NCI-H1436 (cell line): ENCODE measurements at places on chromosomes 1 and 21.

DNA sequence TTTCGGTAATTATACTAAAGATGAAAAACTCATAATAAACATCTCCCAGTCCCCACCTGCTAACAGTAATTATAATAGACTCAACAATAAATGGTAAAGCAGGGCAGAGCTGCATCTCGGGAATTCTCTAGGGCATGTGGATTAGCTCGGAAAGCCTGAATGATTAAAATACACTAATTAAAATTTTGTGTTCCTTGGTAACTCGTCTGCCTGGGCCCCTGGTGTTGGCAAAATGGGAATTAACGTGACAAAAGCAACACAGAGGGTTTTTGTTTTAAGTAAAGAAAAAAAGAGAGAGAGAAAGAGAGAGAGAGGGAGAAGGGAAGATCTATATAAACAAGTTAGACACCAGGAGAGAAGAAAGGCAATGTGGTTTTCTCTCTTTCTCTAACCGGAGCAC, 62.1 kb downstream of the CASZ1 start:
- no peak for DNase-seq

DNA sequence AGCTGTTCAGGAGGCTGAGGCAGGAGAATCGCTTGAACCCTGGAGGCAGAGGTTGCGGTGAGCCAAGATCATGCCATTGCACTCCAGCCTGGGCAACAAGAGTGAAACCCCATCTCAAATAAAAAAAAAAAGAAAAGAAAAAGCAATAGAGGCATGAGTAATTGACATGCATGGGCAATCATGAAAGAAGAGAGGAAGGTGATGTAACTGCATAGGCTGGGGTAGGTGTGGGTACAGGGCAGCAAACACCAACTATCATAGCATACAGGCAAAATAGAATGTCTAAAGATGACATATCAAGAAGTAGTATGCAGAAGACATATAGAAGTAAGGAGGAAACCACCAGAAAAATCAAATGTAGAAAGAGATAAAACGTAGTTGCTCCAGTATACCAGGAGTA, 19.0 kb upstream of the MGST3 start:
- no peak for DNase-seq

DNA sequence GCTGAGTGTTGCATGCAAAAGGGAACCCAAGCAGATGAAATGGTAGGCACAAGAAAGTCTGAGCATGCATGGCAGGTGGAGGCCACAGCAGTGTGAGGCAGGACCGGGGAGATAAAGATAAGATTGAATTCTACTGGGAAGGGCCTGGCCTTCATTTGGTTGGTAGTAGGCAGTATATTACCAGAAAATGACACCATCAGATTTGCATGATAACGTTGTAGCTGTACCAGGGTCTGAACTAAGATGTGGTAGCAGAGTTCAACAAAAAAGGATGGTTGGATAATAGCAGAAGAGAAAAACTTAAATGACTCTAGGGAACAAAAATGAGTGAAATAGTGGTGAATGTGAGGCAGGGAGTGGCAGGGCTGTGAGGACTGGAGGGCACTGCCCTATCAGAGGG, 75.6 kb upstream of the DNAJC6 start:
- no peak for DNase-seq

DNA sequence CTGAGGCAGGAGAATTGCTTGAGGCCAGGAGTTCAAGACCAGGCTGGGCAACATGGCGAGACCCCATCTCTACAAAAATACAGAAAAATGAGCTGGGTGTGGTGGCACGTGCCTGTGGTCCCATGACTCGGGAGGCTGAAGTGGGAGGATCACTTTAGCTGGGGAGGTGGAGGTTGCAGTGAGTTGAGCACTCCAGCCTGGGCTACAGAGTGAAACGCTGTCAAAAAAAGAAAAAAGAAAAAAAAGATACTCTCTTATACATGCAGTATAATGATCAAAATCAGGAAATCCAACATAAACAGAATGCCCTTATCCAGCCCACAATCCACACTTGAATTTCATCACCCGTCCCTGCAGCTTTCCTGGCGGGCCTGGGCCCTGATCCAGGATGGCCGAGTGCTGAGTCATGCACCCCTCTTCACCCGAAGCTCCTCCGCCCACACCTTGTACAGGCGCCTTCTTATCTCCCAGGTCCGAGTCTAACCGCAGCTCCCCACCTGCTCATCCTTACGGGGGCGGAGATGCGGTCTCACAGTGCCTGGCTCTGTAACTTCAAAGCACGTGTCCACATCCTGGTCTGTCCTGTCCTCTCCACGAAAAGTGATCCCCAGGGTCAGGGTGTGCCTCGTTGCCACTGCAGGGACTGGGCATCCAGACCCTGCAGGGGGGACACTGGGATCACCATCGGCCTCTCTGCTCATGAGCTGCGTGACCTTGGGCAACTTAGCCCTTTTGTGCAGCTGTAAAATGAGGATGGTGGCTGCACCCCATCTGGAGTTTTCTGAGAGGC, 120.2 kb upstream of the SLC45A1 start:
- no peak for DNase-seq

DNA sequence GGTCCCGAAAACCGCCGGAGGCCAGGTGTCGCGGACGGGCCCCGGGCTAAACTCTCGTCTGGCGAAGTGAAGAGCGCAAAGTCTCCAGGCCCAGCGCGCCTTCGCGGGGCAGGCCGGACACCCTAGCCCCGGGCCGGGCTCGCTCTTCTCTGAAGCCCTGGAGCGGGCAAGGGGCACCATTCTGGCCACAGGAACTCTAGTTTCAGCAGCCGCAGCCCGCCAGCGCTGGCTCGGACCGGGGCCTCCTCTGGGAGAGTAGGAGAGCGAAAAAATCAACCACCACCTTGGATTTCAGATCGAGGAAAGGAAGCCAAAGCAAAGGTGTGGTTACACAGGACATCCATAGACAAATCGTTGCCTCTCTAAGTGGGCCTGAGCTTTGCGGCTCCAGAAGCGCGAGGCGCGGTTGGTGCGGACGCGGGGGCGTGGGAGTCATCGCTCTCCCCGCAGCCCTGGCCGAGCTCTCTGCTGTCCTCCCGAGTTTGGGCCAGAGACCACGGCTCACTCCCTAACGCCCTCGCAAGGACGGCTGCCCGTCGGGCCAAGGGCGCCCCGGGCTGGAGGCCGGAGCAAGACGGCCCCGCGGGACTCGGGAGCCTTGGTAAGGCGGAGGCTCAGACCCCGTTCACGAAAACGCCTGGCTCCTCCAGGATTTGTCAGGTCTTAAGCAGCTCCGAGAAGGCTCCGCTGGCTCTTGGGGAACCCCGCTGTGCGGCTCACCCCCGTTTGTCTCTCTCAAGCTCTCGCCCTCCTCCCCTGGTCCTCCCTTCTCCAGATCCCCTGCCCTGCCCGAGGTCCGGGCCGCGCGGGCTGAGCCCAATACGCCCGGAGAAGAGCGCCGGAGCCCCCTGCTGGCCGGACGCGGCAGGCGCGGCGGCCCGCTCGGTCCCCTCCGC, 132.9 kb upstream of the DPYD start:
- peak; percentile 57 for DNase-seq

DNA sequence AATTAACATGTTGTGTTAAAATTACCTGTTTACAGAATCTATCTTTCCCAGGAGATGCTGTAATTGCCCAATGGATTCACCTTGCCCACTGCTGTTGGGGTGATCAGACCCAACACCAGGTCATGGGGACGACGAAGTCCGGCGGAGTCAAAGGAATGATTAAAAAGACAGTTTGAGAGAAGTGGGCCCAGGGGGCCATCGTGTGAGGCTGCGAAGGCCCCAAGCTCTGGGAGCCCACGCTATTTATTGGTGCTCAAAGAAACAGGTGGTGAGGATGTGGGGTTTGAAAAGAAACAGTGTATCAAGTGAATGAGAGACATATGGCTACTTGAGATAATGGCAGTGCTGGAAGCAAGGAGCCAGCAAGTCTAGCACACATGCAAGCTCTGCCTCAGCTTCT, 16.3 kb upstream of the L1TD1 start:
- DNase-seq: peak; percentile 8

- no peak for DNase-seq
These were observed 59.9 kb downstream of the CYYR1 start for GRCh38 chr21:26513212-26513611.

- DNase-seq: no peak
These were observed 46.7 kb upstream of the OSBPL9 start for GRCh38 chr1:51570063-51570710.

DNA sequence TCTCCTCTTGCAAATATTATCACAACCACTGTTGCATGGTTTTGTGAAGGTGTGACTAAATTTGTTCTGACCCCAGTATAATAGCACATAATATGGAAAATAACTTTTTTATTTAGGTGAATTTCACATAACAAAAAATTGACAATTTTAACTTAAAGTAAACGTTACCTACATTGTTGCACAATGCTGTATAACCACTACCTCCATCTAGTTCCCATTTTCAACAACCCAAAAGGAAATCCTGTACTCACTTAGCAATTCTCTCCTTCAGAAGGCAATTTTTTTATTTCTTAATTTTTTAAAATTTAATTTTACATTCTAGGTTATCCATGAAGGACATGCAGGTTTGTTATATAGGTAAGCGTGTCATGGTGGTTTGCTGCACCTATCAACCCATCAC, 95.2 kb downstream of the KCNJ6 start:
- DNase-seq: no peak

DNA sequence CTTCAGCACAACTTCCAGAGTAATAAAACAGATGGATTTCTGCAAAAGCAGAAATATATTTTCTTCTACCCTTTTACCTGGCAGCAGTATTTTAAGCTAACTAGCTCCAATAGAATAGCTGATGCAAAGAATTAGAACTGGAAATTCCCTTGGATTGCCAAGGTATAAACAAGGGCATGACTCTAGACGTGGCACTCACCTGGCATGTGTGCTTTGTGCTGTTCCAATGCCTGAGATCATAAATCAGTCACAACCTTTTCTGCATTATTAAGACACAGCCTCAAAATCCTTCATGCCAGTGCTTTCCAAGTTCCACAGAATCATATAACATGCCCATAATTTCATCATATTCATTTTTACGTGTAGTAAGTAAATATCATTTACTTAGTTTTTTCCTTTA, 1048.7 kb downstream of the ADGRL2 start:
- DNase-seq: no peak

- DNase-seq: no peak
These were observed 15.8 kb upstream of the VCAM1 start for GRCh38 chr1:100703716-100704115.

DNA sequence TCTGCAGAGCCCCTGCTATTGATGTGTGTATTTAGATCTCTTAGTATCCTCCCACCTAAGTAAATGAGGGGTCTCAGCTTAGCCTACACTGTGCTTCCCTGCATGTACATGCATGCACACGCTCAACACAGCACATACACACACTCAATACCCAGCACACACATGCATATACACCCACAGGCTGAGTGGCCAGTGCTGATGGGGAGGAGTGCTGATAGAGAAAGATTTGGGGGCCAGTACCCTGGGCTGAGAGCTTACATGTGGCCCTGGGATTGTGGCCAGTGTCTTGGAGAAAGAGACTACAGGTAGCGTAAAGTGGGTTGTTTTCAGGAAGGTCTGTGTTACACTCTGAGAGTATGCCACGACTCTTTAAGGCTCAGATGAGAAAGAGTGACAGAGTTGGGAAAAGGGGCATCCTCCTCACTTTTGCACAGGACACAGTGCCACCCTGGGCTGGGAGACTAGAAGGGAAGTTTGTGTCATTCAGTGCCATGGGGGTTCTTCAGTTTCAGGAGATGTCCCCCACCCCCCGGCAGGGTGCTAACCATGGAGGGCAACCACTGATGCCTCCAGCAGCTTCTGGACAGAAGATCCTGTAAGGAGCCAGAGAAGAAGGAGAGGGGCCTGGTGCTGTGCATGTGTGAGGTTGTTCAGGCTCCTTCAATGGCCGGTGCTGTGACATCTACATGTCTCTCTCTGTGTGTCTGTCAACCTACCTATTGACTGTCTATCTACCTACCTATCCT, 166.8 kb downstream of the RHOU start:
- DNase-seq: no peak

DNA sequence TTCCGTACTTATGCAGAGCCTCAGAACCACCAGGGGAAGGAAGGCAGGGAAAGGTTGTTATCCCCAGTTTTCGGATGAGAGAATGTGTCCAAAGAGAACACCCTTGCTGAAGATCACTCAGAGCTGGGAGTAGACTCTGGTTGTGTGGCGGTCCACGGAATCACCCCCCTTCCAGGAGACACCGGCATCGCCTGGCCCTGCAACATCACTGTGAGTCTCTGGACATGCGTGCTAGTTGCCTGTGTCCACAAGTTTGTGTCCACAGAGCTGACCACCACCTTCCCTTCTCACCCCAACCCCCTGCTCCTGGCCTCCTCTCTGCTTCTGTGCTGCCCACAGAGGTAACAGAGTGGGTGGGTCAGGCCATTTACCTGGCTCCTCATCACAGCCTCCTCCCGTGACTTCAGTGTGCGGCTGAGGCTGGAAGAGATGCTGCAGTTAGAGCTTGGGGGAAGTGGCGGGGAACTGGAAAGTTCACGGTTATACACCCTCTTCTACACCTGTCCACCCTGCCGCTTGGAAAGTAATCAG, 7.3 kb downstream of the MYBPH start:
- DNase-seq: no peak

DNA sequence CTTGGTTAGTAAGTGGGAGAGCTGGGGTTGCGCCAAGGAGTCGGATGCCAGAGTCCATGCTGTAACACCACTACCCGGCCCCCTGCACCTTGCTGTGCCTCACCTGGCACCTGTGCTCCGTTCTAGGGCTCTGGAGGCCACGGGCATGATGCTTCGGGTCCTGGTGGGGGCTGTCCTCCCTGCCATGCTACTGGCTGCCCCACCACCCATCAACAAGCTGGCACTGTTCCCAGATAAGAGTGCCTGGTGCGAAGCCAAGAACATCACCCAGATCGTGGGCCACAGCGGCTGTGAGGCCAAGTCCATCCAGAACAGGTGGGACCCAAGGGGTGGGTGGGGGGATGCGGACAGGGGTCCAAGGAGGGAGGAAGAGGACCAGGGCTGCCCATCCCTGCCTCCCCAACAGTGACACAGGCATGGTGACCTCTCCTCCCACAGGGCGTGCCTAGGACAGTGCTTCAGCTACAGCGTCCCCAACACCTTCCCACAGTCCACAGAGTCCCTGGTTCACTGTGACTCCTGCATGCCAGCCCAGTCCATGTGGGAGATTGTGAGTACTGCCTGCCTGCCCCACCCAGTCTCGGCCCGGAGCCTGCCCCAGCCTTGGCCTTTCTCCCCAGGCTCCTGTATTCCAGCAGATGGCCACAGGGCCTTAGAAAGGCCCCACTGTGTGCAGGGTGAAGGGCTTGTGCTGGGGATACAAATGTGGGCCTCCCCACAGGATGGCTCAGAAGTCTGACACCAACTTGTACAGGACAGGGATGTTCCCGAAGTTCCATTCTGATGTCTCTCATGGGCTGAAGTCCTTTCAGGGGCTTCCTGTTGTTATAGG, 9.6 kb upstream of the HTR6 start:
- DNase-seq: no peak

DNA sequence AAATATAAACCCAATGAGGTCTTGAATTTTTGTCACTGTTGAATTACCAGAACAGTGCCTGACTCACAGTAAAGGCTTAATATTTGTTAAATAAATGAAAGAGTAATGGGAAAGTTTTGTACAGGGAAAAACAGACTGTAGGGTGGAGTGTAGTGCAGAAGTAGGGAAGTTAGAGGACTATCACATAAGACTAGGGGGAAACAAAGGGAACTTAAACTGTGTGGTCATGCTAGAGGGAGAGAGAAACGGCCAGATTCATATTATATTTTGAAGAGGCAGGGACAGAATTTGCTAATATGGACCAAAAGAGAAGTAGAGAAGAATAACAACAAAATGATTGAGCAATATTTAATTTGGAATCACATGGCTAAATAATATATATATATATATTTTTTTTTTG, 14.8 kb downstream of the CTSK start:
- DNase-seq: no peak

- no peak for DNase-seq
These were observed 53.0 kb downstream of the SLC45A1 start for GRCh38 chr1:8370905-8371315.

- no peak for DNase-seq
These were observed 2.8 kb downstream of the PTGER3 start for GRCh38 chr1:71044833-71045232.
